ENCODE measurements at places on chromosomes 1 and 21.

DNA sequence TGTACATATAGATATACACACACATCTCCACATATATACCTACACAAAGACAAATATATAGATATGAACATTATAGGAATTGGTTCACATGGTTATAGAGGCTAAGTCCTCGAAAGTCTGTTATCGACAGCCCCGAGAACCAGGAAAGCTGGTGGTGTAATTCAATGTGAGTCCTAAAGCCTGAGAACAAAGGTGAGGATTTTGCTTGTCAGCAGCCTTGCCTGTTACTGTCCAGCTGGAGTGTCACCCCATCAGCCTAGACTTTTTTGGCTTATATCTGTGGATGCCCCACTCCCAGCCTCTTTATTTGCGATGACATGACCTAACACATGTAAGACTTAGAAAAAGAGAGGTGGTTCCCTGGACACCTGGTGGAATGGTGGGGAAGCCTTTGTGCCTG is 97.0 kb downstream of the GIPC2 start:
- no peak for DNase-seq

- DNase-seq = no peak
Measured at GRCh38 chr1:18234790-18235242, 127.2 kb downstream of the IGSF21 start.

DNA sequence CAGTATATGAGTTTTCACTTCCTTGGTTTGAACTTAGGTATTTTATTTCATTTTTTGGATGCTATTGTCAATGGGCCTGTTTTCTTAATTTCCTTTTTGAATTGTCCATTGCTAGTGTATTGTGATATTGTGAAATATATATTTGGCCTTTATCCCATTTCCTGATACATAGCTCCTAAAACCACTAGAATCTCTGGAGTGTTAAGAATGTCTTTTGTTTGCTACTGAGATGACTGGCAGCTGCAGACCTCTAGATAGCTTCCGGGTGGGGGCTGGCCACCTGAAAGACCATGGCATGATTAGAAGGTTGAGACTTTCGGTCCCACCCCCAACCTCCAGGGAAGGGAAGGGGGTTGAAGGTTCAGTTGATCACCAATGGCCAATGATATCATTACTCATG is 245.4 kb downstream of the KCNJ6 start:
- DNase-seq = no peak

- no peak for DNase-seq
Measured at GRCh38 chr1:76259270-76259669, 184.7 kb downstream of the ST6GALNAC3 start.

- peak; percentile 69 for DNase-seq
Measured at GRCh38 chr1:153532769-153533599, 2.8 kb downstream of the S100A6 start.

DNA sequence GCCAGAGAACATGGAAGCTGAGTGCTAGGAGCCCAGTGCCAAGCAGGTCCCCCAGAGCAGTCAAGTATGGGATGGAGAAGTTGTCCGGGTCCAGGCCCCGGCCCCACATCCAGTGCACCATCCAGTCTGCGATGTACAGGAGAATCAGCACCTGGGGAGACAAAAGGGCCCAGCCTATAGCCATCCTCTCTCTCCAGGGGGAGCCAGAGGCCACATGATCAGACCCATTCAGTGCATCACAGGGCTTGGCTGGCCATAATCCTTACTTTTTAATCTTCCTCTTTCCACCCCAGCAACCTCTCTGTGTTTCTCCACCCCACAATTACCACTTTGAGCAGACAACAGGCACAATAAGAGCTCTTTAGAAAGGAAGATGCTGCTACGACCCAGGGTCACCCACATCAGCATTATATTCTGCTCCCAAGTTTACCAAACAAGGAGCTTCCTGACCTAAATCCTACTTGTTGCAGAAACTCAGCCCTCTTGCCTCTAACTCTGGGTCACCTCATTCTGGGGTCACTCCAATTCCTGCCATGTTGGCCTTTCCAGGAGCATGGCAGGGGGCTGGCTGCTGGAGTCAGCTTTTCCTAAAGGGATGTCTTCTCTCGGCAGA is 16.4 kb upstream of the RAB29 start:
- no peak for DNase-seq

- no peak for DNase-seq
Measured at GRCh38 chr1:44647896-44648295, 26.4 kb downstream of the TMEM53 start.

- no peak for DNase-seq
Measured at GRCh38 chr1:204115116-204115515, 36.7 kb downstream of the ETNK2 start.
